ENCODE measurements at places on chromosomes 16 and 17.
A peak's percentile ranks its signal among the peaks of the same experiment; 100 is the strongest.

DNA sequence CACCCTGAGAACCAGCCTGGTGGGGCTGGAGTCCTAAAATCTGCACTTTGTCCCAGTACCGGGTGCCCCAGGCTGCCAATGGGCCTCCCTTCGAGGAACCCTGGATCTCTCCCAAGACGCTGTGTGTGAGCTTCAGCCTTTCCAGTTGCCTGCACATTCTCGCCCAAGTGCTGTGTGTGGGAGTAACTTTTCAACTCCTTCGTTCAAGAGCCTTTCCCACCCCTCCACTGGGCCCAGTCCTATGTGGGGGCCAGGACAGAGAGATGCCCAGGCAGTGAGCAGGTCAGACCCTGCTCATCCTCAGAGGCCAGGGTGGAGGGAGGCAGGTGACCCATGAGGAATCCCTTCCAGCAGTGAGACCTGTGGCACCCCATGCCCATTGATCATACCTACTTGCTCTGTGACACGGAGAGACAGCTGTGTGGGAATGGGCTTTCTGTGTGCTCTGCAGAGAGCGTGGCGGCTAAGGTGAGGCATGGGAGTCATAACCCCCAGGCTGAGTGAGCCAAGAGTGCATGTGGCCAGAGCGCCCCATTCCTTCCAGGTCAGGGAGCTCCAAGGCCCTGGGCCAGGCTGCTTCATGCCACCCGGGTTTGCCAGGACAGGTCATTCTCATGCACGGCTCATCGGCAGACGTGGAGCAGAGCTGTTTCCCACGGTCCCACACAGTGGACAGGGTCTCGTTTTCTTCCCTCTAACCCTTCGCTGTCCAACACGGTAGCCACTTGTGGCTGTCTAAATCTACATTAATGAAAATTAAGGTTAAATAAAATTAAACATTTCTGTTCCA, 154.4 kb downstream of the CLEC16A start:
- DNase-seq, result no peak

DNA sequence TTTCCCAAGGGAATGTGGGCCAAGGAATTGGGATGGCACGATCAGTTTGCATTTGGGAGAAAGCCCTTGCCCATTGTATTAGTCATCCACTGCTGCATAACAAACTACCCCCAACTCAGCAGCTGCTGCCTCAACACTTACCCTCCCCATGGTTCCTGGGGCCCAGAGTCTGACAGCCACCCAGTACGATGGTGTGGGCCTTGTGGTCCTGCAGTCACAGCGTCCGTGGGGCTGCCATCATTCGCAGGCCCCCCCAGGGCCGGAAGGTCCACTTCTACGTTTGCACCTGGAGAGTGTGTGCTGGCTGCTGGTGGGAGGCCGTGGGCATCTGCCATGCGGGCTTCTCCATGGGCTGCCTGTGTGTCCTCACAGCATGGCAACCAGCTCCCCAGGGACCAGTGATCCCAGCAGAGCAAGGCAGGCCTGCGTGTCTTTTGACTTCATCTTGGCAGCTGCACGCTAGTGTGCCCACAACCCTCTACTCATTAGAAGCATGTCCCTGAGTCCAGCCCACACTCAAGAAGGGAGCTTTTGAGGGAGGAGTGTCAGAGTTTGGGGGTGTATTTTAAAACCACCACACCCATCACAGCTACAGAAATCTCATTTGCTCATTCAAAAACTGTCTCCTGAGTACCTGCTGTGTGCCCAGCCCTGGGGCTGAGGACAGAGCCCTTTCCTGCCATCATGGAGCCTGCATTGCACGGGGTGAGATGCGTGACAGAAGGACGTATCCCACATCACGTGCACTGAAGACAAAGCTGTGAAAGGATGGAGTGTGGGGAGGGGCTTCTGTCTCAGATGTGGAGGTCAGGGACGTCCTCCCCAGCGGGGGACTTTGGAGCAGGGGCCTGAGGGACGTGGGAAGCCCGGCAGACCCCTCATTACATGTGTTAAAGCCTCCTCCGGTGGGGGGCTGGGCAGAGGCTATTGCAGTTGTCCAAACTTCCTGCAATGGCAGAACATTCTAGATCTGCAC, 185.0 kb upstream of the ZNF469 start:
- no peak for DNase-seq

- DNase-seq, result no peak
These were observed 4.0 kb downstream of the CCL4 start for GRCh38 chr17:36107660-36108059.

DNA sequence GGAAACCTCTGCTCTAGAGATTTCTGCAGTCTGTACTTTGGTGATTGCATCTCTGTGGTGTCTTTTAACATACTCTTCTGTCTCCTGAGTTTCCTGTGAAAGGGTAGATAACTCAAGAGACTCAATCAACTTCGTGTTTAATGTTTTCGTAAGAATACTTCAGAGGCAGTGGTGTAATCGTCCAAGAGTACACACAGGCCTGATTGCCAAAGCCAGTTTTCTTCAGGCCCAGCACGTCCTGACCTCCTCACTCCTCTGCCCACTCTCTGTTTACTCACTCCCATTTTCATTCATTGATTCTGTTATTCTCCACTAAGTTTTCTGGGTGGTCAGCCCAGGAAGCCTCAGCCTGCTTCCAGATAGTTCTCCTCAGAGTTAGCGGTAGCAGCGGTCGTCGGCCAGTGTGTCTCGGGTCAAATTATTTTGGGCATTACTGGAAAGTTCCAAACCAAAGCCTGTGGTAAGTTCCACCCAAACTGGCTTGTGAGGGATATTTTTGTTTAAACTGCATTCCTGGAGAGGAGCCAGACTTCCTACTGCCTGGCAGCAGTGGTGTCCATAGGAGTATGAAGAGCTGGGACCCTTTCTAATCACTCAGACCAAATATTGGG, 293.2 kb downstream of the WWOX start:
- DNase-seq, result no peak

DNA sequence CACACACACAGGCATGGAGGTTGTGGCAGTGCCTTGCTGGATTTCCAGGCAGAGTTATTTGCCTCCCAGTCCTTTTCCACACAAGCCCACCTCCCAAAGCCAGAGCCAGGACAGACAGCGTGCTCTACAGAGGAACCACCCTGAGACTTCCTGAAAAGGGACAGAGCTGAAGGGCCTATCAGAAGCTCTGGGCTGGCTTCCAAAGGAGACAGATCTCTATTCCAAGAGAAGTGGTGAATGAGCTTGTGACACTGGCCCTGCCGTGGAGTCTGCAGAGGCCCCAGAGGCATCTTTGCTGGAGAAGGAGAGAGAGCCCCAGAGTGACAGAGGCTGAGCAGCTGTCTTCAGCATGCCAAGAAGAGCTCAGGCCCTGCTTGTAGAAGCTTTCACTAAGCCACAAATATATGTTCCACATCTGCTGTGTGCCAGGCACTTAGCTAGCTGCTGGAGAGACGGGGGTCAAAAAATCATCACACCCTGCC, 8.3 kb upstream of the LPCAT2 start:
- DNase-seq, result peak; percentile 65

DNA sequence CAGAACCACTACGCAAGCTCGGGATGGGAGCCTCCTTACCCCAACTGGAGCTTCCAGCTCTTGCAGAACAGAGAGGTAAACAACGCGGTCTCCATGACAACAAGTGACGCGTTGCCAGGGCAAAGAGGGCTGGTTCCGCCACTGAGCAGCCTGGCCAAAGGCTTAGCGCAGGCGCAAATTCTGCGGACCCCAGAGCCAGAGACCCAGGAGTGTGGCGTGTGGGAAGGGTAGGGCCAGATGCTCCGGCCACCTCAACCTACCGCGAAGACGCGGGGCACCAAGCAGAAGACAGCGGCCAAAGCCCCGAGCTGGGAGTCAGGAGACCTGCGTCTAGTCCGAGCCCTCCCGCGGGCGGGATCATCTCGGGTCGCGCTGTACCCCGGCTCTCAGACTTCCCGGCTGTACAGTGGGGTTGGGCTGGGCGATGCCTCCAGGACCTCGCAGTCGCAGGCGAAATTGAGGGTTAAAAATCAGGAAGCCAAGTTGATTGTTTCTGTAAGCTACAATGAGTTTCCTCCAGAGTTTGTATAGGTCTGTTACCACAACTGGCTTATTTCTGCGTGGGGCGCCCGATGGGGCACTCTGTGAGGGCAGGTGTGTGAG, at the start of gene TEKT1:
TEKT1 (minus strand) TSS at position 69 of the 603 bp plus-strand sequence. CDS start 1,353 bp downstream, outside the sequence.
- peak; percentile 92 for DNase-seq

Data from ELF-1 (cell line).